ENCODE measurements at places on chromosomes 4 and X. TPM values are rescaled to one million over a fixed set of nuclear protein-coding genes. Genes with fewer than 3 reads are reported as not detected.

- no peak for DNase-seq
These were observed 2.5 kb downstream of the BMP3 start for GRCh38 chr4:81032771-81033684.

- no peak for DNase-seq
These were observed 133.5 kb downstream of the COL4A5 start for GRCh38 chrX:108573136-108573535.

- no peak for DNase-seq
These were observed 22.3 kb upstream of the VSIG1 start for GRCh38 chrX:108022491-108023089.

LRRC66 gene
- total RNA-seq, result 0.20 TPM

- no peak for DNase-seq
These were observed 9.5 kb downstream of the FHDC1 start for GRCh38 chr4:152945639-152946038.

DNA sequence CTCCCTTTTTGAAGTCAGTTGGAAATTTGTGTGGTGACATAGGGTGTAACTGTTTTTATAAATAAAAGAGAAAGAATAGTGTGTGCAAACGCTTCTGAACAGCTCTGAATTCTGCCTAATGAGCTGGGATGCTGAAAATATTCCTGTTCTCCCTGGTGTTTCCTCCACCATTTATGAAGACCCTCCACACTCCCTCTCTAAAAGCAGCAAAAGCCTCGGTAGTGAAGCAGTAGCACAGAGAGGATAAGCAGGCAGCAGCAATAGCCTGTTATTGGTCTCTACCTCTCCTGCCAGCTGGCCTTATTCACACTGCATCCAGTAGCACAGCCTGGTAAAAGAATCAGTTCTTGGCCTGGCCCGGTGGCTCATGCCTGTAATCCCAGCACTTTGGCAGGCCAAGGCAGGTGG is 406.1 kb downstream of the IQCM start:
- DNase-seq, result no peak

DNA sequence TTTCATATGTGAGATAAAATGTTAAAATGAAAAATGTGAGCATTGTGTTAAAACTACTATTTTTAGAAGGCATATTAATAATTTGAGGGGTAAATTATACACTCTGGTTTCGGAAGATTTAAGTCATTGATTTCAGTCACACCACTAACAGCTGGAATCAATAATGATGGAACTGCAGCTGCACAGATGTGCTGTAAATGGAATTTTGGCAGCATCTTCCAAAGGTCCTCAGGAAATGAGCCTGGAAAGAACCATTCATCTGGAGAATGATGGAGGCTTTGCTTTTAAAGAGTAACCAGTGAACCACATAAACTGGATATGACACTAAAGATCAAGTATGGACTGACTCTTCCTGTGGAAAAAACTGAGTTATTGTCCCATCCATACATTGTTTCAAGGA is 759.0 kb upstream of the EPHA5 start:
- peak; percentile 3 for DNase-seq

DNA sequence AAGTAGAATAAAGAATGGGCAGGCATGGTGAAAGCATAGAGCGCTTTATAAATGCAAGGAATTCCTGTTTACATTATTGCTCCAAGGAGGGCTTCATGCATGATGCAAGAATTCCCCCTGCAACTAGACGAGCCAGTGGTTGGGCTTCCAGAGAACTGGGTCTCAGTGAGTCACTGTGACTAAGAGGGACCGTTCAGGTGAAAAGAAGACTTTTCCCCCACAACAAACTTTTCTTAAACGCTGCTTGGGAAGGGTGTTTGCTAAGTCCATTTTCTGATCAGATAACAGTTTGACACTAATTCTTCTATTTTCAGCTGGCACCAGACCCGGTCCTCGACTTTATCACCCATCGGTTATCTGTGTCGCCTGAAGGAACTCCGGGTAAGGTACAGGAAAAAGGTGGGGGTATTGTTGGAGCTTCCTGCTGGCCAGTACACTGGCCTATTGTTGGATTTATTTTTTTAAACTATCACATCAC is 40.1 kb downstream of the LDB2 start:
- DNase-seq, result no peak

Measured in skin of body (tissue), 3 donors.